ENCODE measurements at places on chromosomes 2 and 18. TPM values are rescaled to one million over a fixed set of nuclear protein-coding genes. Genes with fewer than 3 reads are reported as not detected.
A peak's percentile ranks its signal among the peaks of the same experiment; 100 is the strongest.

DNA sequence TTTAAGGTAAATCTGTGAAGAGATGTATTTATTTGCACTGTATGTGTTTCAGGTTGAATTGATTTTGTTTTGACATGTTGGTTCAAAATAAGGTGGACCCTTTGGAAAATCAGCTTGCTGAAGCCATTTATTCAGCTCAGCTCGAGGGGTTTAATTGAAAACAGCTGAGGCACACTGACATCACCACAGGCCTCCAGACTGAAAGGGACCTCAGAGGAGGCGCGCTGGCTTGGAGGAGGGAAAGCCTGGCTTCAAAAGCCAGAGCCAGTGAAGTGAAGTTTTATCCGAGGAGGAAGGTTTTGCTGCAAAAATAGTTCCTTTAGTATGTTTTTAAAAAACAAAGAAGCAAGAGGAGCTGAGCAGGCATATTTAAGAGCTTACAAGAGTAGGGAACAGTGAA lies 26.9 kb upstream of the DNMT3A start:
- DNase-seq, result no peak

DNA sequence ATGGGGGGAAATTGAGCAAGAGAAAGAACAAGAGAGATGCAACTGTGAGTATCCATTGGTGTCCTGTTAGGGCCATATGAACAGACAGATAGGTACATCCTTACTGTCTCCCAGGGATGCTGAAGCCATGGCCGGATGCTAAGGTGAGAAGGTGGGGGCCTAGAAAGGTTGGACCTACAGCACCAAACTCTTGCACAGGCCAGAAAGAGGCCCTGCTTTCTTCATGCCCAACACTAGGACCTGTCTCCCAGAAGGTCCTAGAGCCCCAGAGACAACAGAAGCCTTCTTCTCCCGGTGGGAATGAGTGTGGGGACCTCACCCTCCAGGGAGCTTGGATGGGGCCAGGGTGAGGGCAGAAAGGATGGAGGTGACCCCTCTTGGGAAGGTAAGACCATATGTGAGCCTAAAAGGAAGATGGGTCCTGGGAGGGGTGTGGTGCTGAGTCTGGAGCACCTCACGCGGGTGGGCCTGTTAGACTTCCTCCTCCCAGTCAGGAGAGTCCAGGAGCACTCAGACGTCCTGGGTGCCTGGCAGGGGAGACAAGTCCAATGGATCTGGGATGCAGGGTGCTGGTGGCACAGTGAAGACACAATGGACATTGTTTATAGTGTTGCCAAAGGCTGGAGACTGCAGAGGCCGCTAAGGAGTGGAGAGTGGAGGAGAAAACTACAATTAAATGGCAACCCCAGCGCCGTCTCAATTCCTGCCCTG lies 265.3 kb downstream of the CYP26B1 start:
- DNase-seq, result no peak

DNA sequence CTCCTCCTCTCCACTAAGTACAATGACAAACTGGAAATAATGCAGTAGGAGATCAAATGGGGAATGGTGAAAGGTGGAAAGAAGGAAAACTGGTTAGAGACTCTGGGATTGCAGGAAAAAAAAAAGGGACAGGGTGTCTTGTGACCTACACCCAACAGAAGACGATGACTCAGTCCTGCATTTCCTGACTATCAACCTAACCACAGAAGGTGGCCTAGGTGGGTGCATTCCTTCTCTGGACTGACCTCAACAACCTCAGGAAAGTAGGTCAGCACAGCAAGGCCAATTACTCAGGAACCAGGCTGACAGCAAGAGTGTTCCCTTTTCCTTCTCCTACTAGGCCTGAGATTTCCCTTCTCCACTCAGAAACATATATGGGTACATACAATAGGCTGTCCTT lies 1386.4 kb upstream of the ZEB2 start:
- DNase-seq, result no peak

The PSTPIP2 gene
- polyA plus RNA-seq, result 0.22 TPM

The TCF23 gene
- polyA plus RNA-seq, result not detected

- no peak for DNase-seq
Observed at GRCh38 chr2:191443446-191443845, 198.2 kb downstream of the MYO1B start.

The IKZF2 gene
- polyA plus RNA-seq, result 0.18 TPM

The RESP18 gene
- not detected for polyA plus RNA-seq

DNA sequence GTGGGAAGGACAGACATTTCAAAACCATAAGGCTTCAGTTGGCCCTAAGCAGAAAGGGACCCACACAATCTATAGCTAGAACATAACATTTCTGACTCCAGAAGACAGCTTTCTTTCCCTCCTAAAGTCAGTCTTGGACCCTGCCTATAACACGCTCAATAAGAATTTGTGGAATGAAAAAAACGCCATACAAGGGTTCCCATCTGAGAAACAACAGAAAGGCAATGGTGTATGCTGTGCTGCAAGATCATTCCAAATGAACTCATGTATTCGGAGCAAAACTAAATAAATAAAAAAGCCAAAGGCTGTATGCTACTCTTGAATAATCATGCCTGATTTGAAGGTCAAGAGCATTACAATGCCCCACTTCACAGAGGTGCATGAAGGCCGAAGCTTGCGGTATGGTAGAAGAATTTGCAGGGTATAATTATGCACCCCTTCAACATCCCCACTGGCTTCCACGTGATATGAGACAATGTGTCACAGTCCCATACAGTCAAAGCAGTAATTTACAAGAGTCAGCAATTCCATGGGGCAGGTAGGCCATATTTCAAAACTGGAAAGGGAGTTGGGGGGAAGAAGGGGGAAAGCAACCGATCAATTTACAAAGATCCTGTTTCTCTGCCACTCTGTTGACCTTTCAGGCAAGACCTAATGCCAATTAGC lies 61.4 kb upstream of the SLC14A2 start:
- no peak for DNase-seq

DNA sequence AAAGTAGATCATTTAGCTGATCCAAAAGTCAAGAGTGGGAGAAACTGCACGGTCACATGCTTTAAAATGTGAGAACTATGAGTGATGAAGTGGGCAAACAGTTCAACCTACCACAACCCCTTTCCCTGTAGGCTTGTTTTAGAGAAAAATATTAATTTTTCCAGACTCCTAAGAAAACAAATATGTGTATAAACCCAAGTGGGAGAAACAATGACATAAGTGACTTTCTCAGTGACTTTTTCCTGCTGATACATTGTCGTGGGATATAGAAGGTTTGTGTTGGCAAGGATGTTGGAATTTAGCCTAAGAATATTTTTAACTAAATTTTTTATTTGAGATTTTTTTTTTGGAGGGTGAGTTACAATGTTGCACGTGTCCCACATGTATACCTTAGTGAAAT lies 321.7 kb downstream of the FIGN start:
- DNase-seq, result no peak

The TTN gene
- not detected for polyA plus RNA-seq

DNA sequence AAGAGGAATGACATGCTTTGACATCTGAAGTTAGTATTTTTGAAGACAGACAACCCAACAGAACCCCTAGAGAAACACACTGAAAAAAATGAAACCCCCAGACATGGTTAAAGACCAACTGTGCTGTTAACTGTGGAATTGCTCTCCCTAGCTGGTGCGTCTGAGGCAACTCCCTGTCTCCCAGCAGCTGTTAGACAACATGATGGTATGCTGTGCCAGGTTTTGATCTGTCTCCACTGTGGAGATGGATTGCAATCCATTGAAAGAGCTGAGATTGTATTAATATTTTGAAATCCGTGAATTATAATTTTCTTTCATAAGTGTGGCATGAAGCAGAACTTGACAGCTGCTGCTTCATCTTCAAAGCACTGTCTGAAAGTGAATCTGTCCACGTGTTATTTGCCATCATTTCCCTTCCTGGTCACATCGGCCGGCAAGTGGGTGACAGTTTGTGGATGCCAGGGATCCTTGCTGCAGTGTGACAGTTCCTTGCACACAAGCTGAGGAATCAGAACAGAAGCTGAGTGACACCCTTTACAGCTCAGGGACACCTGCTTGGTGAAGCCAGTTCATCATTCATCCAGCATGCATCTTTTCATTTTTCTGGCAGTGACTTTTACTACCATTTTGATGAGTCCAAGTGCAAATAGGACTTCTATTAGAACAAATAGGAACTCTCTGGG lies 58.2 kb upstream of the ACSL3 start:
- DNase-seq, result no peak

DNA sequence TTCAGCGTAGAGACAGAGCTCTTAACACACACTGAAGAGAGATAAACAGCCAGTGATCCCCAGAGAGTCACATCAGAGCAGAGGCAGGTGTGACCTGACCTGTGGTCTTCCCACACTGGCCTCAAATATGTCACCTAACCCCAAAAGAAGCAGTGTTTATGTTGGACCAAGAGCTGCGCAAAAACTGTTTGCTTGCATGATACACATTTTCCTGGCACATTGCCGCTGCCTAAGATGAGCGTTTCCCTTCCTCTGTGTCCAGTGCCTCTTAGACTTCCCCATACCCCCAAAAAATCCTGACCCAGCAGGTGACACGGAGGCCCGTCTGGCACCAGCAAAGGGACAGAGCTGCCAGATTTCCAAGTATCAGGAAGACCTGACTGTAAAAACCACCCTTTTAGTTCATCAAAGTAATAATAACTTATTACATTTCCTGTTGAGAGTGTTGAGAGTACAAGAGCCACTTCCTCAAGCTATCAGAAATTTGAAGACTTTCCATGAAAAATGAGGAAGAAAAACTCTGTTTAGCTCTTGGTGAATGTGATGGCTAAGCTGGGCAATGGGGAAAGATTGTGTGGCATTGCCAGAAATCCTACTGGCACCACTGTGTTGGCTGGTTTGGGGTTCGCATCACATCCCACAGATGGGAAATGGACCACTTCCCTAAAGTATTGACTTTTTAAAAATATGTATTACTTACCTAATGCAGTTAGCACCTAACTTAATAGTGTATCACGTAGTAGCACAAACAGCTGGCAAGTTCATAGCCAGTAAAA lies 6.7 kb downstream of the TNFRSF11A start:
- no peak for DNase-seq

DNA sequence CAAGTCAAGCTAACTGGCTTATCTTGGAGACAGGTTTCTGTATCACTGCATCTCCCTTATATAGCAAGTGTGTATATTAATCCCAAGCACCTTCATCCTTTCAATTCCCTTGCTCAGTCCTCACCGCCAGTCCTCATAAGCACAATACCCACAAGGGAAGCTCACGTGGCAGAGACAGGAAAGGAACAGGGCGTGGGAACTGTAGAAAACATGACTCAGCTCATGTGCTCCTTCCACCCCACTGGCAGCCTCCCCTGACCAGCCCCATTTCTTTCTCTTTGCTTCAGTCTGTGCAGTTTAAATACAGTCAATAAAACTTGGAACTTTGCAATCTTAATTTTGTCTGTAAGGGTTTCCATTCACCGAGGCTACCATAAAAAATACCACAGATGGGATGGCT lies 36.5 kb upstream of the CDH19 start:
- no peak for DNase-seq

The CFAP65 gene
- 0.22 TPM for polyA plus RNA-seq

DNA sequence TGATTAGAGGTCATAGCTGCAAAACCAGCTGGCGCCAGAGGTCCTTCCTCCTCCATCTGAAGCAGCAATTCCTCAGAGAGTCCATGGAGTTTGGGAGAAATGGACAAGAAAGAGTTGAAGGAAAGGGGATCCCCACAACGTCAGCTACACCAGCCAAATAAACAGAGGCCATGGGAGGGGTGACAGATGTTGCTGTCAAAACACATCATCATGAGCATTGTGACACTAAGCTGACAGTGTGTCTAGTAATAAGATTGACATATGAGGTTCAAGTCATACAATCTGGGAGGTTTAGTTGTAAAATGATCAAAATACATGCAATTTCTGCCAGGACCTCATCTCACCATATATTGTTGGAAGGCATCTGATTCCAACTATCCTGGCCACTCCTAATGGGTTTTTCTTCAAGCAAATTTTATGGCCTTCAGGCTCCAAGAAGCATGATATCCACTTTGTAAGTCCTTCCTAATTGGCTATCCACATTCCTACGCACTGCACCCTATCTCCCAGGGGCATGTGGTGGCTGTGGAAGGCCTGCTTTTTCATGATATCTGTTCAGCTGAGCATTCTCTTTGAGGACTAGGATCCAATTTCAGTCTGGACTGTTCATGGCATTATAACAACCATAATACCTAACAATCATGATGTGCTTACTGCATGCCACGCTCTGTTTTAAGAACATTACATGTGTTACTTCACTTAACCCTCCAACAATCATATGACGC lies 335.0 kb upstream of the ID2 start:
- DNase-seq, result no peak

DNA sequence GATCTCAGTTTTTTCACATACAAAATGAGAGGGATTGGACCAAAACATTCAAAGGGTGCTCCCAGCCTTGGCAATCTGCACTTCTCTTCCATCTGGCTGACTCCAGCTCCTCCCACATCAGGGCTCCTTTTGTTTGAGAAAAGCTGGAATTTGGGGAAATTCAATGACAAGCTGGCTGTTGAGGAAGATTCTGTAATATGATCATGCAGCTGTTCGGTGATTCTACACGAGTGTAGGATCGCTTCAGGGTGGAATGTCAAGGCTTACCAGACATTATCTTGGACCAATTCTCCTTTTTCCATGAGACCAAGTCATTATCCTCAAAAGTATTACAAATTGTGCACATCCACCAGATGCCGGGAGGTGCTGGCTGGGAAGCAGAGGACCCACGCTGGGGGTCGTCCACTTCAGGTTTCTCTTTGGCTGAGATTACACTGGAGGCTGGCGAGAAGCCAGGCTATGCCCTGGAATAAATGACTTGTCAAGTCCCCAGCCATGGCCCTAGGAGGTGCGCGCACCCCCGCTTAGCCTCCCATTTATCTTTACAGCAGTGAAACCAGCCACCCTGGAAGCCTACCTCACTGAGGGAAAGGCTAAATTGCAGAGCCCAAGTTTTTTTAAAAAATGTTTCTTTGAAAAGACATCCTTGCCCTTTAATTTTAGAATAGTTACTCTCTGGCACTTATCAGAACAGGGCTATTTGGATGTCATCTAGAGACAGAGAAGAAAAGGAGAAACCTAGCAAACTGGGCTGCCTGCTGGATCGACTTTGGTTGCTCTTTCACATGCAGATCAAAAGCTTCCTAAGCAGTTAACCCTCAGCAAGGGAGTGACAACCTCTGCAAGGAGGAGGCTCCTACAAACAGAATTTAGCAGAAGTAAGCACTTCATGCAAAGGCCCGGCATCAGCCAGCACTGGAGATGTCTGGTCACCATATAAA lies 42.5 kb upstream of the LCLAT1 start:
- DNase-seq, result no peak

The ERMN gene
- not detected for polyA plus RNA-seq

The EMILIN1 gene
- polyA plus RNA-seq, result 0.46 TPM

The RNU2-63P gene
- not detected for polyA plus RNA-seq

The MOB4 gene
- 57.5 TPM for polyA plus RNA-seq

DNA sequence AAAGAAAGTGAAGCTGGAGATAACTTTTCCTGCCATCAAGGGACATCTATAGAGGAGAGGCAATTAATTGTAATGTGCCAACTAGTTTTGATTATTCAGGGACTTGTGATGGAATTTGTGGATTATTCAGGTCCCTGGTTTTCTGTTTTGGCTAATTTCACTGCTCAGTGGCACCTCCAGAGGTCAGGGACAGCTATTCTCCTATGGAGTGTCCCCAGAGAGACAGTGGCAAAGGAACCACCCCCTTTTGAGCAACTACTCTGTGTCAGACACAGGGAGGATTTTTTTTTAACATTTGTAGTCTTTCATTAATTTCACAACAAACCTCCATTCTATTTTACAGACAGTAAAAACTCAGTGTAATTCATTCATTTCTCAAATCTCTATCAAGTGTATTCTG lies 206.0 kb upstream of the SPRED2 start:
- peak; percentile 40 for DNase-seq

GRCh38 chr2:74286725-74287124 lies 56.5 kb downstream of the SLC4A5 start:
- no peak for DNase-seq

The SNED1 gene
- polyA plus RNA-seq, result 0.15 TPM

The TDRD15 gene
- polyA plus RNA-seq, result not detected

- DNase-seq, result no peak
Observed at GRCh38 chr18:48805826-48806535, 144.8 kb downstream of the SMAD7 start.

The GCG gene
- polyA plus RNA-seq, result not detected
